ENCODE measurements at places on chromosomes 12 and 14. TPM values are rescaled to one million over a fixed set of nuclear protein-coding genes. Genes with fewer than 3 reads are reported as not detected.

PTPN6 gene
- total RNA-seq = 0.36 TPM

ASIC1 gene
- total RNA-seq = 0.72 TPM

AGAP2 gene
- total RNA-seq = 0.72 TPM

ZNF385A gene
- total RNA-seq = 0.88 TPM

TMEM63C gene
- total RNA-seq = 0.72 TPM

ASCL1 gene
- not detected for total RNA-seq

RBM19 gene
- total RNA-seq = 27.5 TPM

RNASE1 gene
- total RNA-seq = not detected

ARMH4 gene
- total RNA-seq = 14.1 TPM

SIX4 gene
- total RNA-seq = 15.6 TPM

BATF gene
- total RNA-seq = 0.72 TPM

FBLN5 gene
- 27.7 TPM for total RNA-seq

ETFBKMT gene
- total RNA-seq = 4.7 TPM

DTX3 gene
- 17.1 TPM for total RNA-seq

CLEC4D gene
- total RNA-seq = not detected

C12orf60 gene
- 0.59 TPM for total RNA-seq

RTL1 gene
- not detected for total RNA-seq

KLRG1 gene
- under 0.01 TPM for total RNA-seq

TAS2R30 gene
- 9.7 TPM for total RNA-seq

CRADD gene
- total RNA-seq = 15.3 TPM

DUSP6 gene
- total RNA-seq = 28.6 TPM

PLBD1 gene
- 4.7 TPM for total RNA-seq

NGB gene
- total RNA-seq = not detected

ALKBH1 gene
- total RNA-seq = 9.4 TPM

SLC16A7 gene
- total RNA-seq = 54.8 TPM

SLC8A3 gene
- total RNA-seq = under 0.01 TPM

CD69 gene
- not detected for total RNA-seq

RPL41 gene
- total RNA-seq = 2,844 TPM

TNFAIP2 gene
- 60.1 TPM for total RNA-seq

GUCY2C gene
- total RNA-seq = not detected

SLC25A47 gene
- total RNA-seq = not detected

RCOR1 gene
- 11.6 TPM for total RNA-seq

DDX24 gene
- total RNA-seq = 134 TPM

PLA2G1B gene
- total RNA-seq = not detected

NANOG gene
- under 0.01 TPM for total RNA-seq

ATP2B1 gene
- total RNA-seq = 89.3 TPM

KIF21A gene
- 4.7 TPM for total RNA-seq

CHURC1 gene
- total RNA-seq = 100 TPM

EPYC gene
- total RNA-seq = 1.8 TPM

OLR1 gene
- total RNA-seq = under 0.01 TPM

CINP gene
- total RNA-seq = 49.2 TPM

RNF212B gene
- not detected for total RNA-seq

ITPK1 gene
- 25.0 TPM for total RNA-seq

GPX2 gene
- not detected for total RNA-seq

TDRD9 gene
- total RNA-seq = 1.1 TPM

KERA gene
- total RNA-seq = not detected
